Activated naive CD8-positive, alpha-beta T cell treated with anti-CD3 and anti-CD28 coated beads, Interleukin-2, amount 10 ng/mL, durations not matched to agents 7 days and 5 days (primary cell): ENCODE measurements at places on chromosomes 11 and 22. TPM values are rescaled to one million over a fixed set of nuclear protein-coding genes. Genes with fewer than 3 reads are reported as not detected.

GRCh38 chr11:34840736-34841386, 75.3 kb downstream of the APIP start:
- peaks cover 19% of the 10 kb centered on the region for H3K27me3 ChIP-seq
- no peak for DNase-seq
- H3K36me3 ChIP-seq: no peaks in the 10 kb centered on the region
- H3K4me3 ChIP-seq: no peak overlapping the region
- H3K4me1 ChIP-seq: no peaks in the 10 kb centered on the region

- no peaks in the 10 kb centered on the region for H3K36me3 ChIP-seq
- DNase-seq: no peak
- H3K27ac ChIP-seq: no peak overlapping the region
- peaks cover 2% of the 10 kb centered on the region for H3K4me1 ChIP-seq
These were observed 8.1 kb downstream of the SULT4A1 start for GRCh38 chr22:43854121-43854785.

- peaks cover 33% of the 10 kb centered on the region for H3K4me1 ChIP-seq
- no peaks in the 10 kb centered on the region for H3K27me3 ChIP-seq
- peaks cover 46% of the 10 kb centered on the region for H3K36me3 ChIP-seq
These were observed at the start of gene PGGHG for GRCh38 chr11:288478-289397. TSS of gene PGGHG (plus strand) at chr11:289126. CDS start at chr11:289817, 691 bp downstream.

The ELF5 gene
- not detected for total RNA-seq

The OR10AG1 gene
- total RNA-seq: not detected

DNA sequence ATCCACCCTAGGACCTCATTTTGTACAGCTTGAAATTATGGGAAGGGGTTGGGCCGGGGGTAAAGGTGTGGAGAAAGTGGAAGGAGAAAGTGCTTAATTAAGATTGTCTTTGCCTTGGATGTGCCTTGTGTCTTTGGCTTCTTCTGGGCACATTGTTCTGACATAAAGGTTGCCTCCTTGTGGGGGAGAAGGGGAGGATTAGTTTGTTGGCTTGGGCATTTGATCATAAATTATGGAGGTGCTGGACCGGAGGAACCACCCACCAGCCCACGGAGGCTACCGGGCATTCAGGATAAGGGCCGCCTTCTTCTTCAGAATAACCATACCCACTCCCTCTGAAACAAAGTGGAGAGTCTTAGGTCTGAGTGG, 1.3 kb downstream of the PAFAH1B2 start:
- peaks cover 25% of the 10 kb centered on the region for H3K36me3 ChIP-seq
- DNase-seq: no peak
- peaks cover 6% of the 10 kb centered on the region for H3K27me3 ChIP-seq
- H3K27ac ChIP-seq: peak overlapping the region; percentile 95

GRCh38 chr11:98568013-98568412, 452.7 kb upstream of the CNTN5 start:
- H3K27ac ChIP-seq: no peak overlapping the region
- DNase-seq: no peak
- no peak overlapping the region for H3K4me3 ChIP-seq
- H3K36me3 ChIP-seq: no peaks in the 10 kb centered on the region
- H3K27me3 ChIP-seq: no peaks in the 10 kb centered on the region

- no peak overlapping the region for H3K4me3 ChIP-seq
- no peaks in the 10 kb centered on the region for H3K36me3 ChIP-seq
- no peaks in the 10 kb centered on the region for H3K4me1 ChIP-seq
- no peak overlapping the region for H3K27ac ChIP-seq
These were observed 75.3 kb downstream of the KCNQ1 start for GRCh38 chr11:2519862-2520735.

GRCh38 chr11:85540635-85541205, 86.4 kb downstream of the DLG2 start:
- H3K27me3 ChIP-seq: no peaks in the 10 kb centered on the region
- no peaks in the 10 kb centered on the region for H3K36me3 ChIP-seq
- H3K27ac ChIP-seq: no peak overlapping the region
- H3K4me3 ChIP-seq: no peak overlapping the region

The PHOX2A gene
- not detected for total RNA-seq

DNA sequence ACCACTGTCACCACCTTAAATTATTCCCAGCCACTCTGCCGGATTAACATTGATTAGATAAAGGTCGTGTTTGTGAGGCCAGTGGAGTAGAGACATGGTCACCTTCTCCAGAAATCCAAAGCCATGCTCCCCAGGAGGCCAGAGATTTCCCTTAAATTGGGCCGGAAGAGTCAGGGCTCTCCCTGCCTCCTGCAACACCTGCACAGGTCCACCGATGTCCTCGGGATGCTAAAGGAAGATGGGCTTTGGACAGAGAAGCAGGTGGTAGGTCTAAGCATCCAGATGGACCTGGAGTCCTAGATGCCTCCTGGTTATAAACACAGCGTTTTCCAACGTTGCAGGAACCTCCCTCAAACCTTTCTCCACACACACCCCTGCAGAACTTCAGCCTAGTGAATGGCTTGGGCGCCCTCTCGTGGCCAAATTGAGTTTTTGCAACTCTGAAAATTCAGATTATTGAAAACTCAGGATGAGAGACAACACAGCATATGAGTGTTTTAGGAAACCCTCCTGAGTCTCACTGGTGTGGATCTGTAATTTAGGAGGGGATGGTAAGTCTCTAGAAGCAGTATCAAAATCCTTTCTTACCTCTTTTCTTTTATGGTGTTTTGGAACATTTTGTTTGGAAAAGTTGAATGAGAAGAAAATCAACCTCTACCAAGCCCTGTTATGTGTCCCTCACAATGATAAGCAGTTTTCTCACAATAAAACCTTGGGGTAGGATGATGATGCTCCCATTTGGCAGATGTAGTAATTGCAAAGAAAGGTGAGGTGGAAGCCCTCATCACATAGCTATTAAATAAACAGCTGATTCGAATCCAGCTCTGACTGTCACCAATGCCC, 109.6 kb downstream of the RRAS2 start:
- H3K27me3 ChIP-seq: peaks cover 12% of the 10 kb centered on the region
- peak overlapping the region; percentile 57 for H3K4me3 ChIP-seq
- DNase-seq: peak; percentile 77
- no peak overlapping the region for H3K27ac ChIP-seq

- no peaks in the 10 kb centered on the region for H3K4me1 ChIP-seq
- no peak overlapping the region for H3K4me3 ChIP-seq
- DNase-seq: no peak
- no peaks in the 10 kb centered on the region for H3K27me3 ChIP-seq
These were observed 702.4 kb upstream of the LRRC4C start for GRCh38 chr11:42161886-42162285.

The HORMAD2 gene
- not detected for total RNA-seq

The MPEG1 gene
- total RNA-seq: 2.0 TPM

DNA sequence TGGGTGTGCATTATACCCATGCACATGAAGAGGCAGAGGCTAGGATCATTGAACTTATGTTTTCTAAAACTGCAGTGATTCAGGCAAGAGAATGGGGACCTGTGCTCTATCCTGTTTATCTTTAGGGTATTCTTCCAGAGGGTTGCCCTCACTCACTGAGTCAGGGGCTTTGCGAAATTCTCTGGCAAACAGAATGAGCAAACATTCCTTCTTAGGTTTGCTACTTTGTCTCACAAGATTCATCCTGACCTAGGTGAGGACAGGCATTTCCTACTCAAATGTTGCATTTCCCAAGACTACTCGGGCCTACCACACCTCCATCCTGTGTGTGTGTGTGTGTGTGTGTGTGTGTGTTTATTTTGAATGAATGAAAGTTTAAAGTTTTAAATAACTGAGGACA, 2.7 kb upstream of the EIF3M start:
- peaks cover 13% of the 10 kb centered on the region for H3K4me1 ChIP-seq
- no peak for DNase-seq
- H3K27me3 ChIP-seq: no peaks in the 10 kb centered on the region
- H3K36me3 ChIP-seq: peaks cover 1% of the 10 kb centered on the region
- H3K4me3 ChIP-seq: no peak overlapping the region
- no peak overlapping the region for H3K27ac ChIP-seq

DNA sequence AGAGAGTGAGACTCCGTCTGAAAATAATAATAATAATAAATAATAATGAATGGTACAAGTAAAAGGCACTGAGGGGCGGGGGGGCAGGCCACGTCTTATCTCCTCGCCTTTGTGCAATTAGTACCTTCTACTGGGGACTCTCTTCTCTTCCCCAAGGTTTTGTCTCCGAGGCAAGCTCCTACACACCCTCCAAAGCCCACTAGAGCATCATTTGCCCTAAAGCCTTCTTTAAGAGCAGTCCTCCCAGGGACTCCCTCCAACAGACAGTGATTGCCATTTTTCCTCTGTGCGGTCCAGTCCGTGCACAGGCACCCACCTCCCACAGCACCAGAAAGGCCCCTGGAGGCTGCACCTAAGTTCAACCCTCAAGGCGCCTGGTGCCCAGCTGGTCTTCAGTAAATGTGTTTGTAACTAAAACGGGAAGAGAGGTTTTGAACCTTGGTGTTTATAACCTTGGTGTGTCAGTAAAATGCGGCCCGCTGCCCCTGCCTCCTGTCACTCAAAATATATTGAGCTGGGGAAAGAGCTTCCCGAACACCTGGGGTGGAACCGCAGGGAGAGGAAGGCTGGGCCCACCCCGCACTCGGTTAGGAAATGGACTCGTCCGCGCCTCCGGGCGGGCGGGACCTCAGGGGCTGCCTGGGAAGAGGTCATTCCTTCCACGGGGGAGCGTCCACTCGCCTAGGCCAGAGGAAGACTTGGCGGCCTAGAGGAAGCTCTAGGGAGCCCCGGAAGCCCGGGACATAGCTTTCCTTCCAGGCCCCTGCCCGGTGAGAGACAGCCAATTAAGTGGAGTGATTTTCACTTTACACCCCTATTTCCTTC, 4.7 kb upstream of the KDELR3 start:
- no peak for DNase-seq
- no peak overlapping the region for H3K4me3 ChIP-seq
- H3K4me1 ChIP-seq: peaks cover 14% of the 10 kb centered on the region

The CHST1 gene
- not detected for total RNA-seq

The MUC5AC gene
- not detected for total RNA-seq

DNA sequence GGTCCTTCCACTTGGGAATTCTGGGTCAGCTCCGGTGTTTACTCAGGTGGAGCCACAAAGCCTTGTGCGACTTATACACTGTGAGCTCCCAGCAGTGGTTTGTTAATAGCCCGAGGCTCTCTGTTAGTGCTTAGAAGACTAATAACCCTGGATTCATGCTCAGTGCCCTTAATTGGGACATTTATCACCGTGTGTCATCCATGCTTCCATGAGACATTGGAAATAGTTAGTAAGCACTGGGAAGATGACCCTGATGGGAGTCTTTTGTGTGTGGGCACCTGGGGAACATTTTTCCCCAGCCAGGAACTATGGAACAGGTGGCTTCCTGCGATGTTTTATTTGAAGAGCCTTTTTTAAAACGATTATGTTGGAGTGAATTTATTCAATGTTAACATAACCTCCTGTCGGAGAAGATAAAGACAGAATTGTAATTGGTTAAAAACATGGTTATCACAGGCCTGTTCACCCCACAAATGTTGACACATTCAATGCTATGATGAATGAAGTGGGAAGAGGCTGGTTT, 188.9 kb downstream of the MYO18B start:
- no peak for DNase-seq
- H3K27ac ChIP-seq: no peak overlapping the region
- H3K36me3 ChIP-seq: no peaks in the 10 kb centered on the region
- no peaks in the 10 kb centered on the region for H3K4me1 ChIP-seq
- H3K4me3 ChIP-seq: no peak overlapping the region

The CBX6 gene
- total RNA-seq: 66.4 TPM

The NCAM1 gene
- total RNA-seq: 0.72 TPM

GRCh38 chr11:123678246-123678645, 23.8 kb upstream of the SCN3B start:
- no peak overlapping the region for H3K27ac ChIP-seq
- DNase-seq: no peak
- no peak overlapping the region for H3K4me3 ChIP-seq
- peaks cover 10% of the 10 kb centered on the region for H3K27me3 ChIP-seq
- no peaks in the 10 kb centered on the region for H3K36me3 ChIP-seq
- H3K4me1 ChIP-seq: peaks cover 11% of the 10 kb centered on the region

The TIRAP gene
- 15.6 TPM for total RNA-seq

The PLEKHB1 gene
- total RNA-seq: 32.8 TPM

- no peaks in the 10 kb centered on the region for H3K27me3 ChIP-seq
- no peak overlapping the region for H3K4me3 ChIP-seq
- DNase-seq: no peak
- peaks cover 2% of the 10 kb centered on the region for H3K4me1 ChIP-seq
These were observed 29.3 kb downstream of the NAT10 start for GRCh38 chr11:34134765-34135164.

The FAM83F gene
- 0.20 TPM for total RNA-seq

The TCN2 gene
- total RNA-seq: 0.28 TPM

DNA sequence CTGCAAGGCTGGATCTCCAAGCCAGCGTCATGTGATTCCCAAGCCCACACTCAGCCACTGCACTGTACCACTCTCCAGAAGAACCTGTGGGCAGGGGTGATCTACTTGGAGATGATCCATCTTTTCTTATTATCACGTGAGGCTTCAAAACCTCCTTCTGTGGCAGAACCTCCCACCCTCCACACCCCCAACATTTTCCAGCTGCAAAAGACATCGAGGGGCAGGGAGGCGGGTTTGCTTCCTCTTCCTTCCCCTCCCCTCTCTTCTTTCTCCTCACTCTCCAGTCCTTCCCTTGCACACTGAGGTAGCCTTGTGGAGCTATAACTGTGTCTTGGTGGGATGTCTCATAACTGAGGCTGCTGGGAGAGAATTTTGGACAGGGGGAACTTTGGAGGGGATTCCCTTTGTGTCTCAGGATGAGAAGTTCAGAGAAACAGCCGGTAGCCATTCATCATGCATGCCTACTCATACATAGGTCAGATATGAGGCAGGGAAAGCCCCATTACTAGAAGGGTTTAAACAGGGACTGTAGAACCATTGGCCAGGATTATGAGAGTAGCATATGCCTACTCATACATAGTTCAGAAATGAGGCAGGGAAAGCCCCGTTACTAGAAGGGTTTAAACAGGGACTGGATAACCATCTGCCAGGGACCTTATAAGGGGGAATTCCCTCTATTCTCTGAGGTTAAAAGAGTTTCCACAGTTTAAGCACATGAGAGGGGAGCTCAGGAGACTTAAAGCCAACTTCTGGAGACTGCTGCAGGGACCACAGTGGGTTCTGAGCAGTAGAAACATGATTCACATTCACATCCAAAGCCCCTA, 420.7 kb upstream of the CADM1 start:
- no peaks in the 10 kb centered on the region for H3K4me1 ChIP-seq
- H3K4me3 ChIP-seq: no peak overlapping the region
- no peaks in the 10 kb centered on the region for H3K36me3 ChIP-seq

DNA sequence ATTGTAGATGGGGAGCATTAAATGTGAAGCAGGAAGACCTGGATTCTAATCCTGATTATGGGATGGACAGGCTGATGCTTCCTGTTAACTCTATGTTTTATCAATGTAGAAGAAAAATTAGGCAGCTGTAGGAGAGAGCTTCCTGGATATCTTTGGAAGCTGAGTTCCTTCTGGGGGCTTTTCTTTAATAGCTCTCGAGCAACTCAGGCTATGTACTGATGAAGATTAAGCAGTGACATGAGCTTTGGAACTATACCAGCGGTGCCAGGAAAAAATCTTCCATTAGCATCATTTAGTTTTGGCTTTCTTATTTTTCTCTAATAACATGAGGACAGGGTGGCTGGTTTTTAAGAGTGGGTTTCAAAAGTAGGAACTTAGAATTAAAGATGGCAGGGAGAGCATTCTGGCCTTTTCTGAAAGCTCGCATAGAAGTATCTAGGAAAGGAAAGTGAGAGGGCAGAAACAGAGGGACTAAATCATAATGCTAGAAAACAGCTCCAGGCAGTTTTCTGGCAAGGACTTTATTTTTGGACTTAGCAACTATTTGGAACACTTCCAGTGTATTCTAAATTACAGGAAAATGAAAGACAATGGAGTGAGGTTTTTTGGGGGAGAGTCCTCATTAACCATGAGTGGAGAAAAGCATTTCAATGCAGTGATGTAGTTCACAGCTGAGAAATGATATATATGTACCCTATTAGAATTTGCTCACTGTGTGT, 69.2 kb upstream of the RRM1 start:
- peaks cover 71% of the 10 kb centered on the region for H3K36me3 ChIP-seq
- H3K4me1 ChIP-seq: peaks cover 3% of the 10 kb centered on the region
- no peak overlapping the region for H3K27ac ChIP-seq
- H3K27me3 ChIP-seq: no peaks in the 10 kb centered on the region
